MM.1S (cell line): ENCODE measurements at places on chromosomes 13 and 19.

DNA sequence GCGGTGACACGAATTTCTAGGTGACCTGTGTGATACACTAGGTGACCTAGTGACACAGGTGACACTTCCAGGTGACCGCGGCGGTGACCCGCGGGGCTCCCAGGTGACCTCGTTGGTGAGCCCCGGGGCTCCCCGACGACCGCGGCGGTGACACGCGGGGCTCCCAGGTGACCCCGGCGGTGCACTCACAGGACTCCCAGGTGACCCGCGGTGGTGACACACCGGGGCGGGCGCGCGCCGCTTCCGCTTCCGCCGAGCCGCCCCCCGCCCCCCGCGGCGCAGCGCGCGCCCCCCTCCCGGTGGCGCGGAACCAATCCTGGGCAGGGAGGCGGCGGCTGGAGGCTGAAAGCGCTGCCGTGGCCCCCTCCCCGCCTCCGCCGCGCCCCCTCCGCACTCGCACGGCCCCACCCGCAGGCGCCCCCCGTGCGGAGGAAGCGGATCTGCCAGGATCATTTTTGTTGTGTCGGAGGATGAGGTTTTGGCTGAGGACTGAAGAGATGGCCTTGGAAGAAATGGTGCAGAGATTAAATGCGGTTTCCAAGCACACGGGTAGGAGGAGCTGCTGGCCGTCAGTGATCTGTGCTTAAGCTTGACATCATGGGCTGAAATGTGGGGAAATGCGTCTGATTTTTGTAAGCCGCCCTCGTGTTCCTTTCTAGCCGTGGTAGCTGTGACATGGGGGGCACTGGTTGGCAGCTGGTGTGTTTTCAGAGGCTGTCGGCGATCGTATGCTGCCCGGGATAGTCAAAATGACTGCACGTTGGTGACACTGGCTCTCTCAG is at the start of gene MCF2L:
Gene MCF2L, plus strand, starts transcription at position 305 of the 782 bp plus-strand sequence. Its CDS starts 166 bp downstream, at position 471.
- no peak for DNase-seq

GRCh38 chr13:48749699-48750473 is 96.2 kb downstream of the CYSLTR2 start:
- DNase-seq = no peak

- no peak for DNase-seq
These were observed 119.4 kb upstream of the MIR17HG start for GRCh38 chr13:91228108-91228507.

DNA sequence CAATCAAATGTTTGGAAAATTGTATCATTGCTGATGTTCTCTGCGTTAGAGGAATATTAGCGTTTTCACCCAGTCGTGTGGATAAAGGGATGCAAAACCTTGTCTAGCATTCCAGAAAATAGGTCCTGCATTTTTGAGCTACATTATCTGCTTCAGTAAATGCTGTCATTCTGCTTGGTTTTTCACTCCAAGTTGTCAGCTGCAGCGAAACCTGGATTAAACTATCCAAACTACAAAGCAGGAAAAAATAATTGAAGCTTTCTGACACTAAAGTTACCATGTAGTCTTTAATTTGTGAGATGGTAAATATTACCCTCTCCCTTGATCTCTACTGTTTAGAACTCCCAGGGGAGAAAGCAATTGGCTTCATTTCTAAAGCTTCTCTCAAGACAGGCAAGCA is 1795.5 kb upstream of the PRR20A start:
- DNase-seq = no peak

GRCh38 chr19:17052439-17052838 is 22.8 kb downstream of the HAUS8 start:
- no peak for DNase-seq

- no peak for DNase-seq
These were observed 3.9 kb downstream of the GPR108 start for GRCh38 chr19:6733338-6734095.

- DNase-seq = no peak
These were observed 90.4 kb downstream of the STOML3 start for GRCh38 chr13:38900188-38900587.

- DNase-seq = peak; percentile 16
These were observed 41.7 kb downstream of the SIAH3 start for GRCh38 chr13:45809801-45810394.

GRCh38 chr13:39563470-39563735 is 39.6 kb downstream of the LHFPL6 start:
- no peak for DNase-seq

- DNase-seq = no peak
These were observed 48.9 kb upstream of the LRCH1 start for GRCh38 chr13:46504036-46504435.

DNA sequence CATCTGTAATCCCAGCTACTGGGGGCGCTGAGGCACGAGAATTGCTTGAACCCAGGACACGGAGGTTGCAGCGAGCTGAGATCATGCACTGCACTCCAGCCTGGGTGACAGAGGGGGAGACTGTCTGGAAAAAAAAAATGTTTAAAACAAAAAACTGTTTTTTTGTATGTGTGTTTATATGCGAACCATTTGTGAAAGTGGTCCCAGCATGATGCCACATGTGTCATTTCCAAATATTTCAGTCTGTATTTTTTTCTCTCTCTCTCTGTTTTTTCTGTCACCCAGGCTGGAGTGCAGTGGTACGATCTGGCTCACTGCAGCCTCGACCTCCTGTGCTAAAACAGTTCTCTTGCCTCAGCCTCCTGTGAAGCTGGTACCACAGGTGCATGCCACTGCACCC is 37.4 kb downstream of the SAE1 start:
- no peak for DNase-seq

GRCh38 chr19:13819238-13819637 is 24.0 kb downstream of the ZSWIM4 start:
- no peak for DNase-seq

GRCh38 chr13:20422362-20422761 is 103.3 kb downstream of the CRYL1 start:
- no peak for DNase-seq

DNA sequence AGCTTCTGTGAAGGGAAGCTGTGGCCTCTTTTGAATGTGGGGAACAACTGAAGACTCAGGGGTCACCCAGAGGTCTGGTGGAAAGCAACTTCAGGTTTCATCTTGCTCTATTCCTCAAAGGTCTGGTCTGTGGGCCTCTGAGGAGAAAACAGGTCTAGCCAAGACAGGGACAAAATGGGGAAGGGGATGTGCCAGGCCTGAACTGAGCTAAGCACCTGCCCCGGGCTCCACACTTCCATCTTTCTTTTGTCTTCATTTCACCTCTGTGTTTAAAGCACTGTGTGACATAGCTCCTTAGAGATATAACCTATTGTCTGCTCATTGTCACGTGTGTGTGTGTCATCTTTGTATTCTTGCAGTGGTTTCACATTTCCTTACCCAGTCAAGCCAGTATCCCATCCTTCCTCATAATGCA is 19.9 kb upstream of the GDF15 start:
- no peak for DNase-seq
